Foreskin fibroblast (primary cell): ENCODE measurements at places on chromosomes 5 and 9.

GRCh38 chr9:114616684-114617520, 5.8 kb downstream of the TMEM268 start:
- DNase-seq: no peak

DNA sequence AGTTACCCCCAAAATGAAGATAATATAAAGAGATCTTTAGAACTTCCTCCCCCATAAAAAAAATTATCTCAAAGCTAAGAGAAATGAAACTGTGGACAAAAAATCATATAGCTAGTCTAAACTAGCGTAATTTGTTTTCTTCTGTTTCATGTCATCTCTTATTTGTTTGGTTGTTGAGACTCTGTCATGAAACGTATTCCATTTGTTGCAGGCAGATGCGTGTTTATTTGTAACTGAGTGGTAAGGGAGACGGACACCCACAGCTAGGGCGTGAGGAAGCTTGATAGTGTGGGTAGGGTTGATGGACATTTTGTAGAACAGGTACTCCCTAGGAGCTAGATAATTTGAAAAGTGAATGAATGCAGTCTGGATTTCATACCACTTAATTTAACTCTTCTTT, 41.9 kb downstream of the OSTF1 start:
- no peak for DNase-seq

DNA sequence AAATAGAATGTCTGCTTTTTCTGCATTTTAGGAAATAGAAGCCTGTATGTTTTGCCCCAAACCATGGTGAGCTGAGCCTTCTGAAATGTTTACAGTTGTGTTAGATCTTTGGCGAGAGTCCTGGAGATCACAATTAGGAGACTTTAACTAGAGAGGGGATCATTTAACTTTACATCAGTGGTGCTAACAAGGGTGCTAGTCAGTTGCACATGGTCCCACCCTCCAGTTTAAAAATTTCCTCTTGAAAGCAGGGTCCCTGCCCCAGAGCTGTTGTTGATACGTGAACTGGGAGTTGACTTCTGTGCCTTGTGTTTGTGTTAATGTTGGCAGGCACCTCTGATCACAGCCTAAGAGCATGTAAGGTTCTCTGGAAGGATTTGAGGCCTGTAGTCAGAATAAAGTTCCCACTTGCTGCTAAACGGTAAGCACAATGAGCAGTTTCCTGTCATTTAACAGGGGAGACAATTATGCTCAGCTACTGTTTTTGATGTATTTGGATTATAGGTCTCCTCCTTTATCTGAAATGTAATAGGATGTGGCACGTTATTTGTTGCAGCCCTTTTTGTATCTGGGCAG, 43.7 kb downstream of the RASGRF2 start:
- no peak for DNase-seq

GRCh38 chr5:88515881-88516819, 247.5 kb upstream of the TMEM161B start:
- no peak for DNase-seq

DNA sequence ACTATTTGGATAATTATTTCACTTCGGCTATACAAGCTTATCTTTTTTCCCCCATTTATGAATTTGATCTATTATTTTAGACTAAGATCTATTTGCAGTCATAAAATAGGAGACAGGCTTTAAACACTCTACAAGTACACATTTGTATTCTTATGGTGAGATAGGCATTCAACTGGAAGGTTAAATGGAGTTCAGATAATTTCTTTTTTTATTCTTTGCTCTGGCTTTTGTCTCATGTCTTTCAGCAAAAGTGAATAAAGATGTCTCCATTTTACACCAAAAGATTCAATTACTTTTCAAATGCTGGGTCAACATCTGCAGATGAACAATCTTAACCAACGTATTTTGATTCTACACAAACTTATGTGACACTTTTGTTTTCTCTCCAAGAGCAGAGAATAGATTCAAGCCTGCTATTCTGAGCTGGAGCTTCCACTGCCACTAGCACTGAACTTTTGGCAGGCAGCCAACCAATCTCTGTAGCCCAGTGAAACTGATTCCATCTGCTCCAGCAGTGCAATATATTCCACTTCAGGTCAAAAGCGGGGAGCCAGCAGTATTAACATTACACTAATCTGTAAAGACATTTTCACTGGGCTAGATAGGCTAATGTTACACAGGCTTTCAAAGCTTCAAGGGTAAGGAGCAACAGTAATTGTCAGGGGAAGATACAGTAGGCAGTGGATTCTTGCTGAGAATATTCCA, 452.0 kb upstream of the ZNF608 start:
- peak; percentile 90 for DNase-seq

DNA sequence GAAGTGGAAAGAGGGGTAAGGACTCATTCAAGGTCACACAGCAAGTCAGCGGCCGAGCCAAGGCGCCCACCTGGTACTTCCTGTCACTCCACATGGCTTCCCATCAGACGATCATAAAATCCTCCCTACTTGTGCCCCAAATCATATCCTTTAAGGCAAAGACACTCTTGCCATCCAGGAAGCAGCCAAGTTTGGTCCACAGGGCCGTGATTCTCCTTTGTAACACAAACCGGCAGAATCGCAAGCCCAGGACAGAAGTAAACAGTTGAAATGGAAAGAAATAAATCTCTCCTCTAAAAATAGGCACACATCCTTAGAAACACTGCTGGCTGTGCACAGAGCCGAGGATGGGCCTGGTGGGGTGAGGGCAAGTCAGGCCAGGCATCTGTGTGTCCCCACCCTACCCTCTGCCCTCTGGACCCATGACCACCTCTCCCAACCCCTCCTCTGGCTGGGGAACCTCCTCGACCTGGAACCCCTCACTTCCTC, 30.5 kb downstream of the TMOD1 start:
- DNase-seq: no peak

DNA sequence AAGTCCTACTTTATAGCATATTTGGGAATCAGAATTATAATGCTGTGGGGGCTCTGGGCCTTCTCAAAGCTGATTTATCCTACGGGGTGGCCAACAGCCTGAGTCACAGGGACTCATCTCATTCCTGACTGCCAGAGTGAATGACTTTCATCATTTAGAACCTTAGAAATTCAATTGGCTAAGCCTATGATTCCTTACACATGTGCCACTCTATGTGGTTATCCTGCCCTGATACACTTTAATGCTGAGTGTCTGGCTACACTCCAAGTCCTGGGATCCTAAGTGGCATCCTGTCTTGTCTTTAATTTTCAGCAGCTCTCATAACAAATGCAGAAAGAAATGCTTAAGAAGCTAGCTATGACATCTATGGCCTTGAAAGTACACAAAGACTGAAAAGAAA, 75.2 kb upstream of the FREM1 start:
- DNase-seq: peak; percentile 69

DNA sequence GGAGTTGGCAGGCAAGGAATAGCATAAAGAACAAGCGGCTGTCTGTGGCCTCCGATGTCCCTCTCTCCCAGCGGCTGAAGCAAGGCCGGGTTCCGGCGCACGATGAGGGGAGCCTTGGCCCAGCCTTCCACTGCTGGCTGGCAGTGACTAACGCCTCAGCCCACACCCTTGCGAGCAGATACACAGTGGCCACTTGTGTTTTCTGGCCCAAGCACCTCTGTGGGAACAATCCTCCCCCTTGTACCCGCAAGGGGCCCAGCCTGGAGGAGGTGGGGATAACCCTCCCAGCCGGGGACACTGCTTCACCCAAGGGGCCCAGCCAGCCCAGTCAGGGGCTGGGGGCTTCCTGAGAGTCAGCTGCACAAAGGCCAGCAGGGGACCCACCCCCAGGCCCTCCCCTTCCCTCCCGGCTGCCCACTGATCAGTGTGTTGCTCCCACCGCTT, 23.2 kb downstream of the STK10 start:
- DNase-seq: no peak

- DNase-seq: no peak
Observed at GRCh38 chr5:143886096-143886495, 74.1 kb downstream of the HMHB1 start.

DNA sequence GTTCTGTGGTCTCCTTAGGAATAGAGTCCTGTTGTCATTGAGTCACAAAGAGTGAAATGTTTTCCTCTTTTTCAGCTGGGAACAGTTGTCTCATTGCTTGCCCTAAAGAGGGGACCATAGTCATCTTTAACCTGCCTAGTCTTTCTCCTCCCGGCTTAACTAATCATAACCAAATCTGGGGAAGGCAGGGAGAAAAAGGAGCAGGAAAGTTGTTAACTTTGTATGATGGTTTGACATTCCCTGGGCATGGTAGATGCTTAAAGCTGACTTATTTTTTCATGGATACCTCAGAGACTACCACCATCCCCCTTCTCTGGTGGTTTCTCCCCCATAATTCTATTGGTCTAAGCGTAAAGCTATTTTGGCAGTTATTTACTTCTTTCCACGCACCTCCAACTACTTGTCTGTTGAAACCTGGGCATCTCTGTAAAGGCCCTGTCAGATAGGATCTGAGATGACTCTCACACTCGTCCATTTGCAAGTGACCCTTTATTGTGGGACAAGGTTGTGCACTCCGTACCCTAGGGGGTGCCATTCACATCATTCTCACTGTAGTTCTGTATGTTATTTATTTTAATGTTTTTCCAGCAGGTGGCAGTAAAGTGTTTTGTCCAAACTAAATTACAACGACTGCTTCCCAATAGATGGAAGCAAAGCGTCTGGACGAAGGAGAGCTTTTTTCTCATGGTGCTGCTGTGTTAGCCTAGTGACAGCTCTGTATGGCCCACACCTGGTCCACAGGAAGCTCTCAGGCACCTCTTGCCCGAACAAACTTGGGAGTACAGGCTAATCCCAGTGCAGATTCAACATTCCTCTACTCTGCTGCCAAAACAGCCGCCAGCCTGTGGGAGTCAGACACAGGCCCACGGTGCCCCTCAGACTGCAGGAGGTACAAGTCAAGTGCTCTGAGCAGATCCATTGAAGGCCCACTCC, 3.0 kb upstream of the FAM13B start:
- DNase-seq: peak; percentile 73

DNA sequence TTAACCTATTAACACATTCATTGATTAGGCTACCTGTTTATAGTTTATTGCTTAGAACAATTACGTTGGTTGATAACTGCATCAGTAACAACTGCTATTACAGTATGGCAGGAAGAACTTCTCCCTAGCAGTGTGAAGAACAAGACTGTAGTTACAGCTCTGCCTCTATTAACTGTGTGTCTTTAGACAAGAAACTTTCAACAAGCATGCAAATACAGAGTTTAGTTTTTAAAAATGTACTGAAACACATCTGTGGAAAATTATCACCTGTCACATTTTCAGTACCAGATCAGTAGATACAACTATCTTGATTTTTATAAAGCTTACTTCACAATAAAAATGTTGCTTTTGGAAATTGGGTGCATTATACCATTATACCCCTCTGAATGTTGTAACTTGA, 22.2 kb downstream of the ELL2 start:
- no peak for DNase-seq

GRCh38 chr9:33687779-33688178, 107.6 kb upstream of the PRSS3 start:
- DNase-seq: no peak

DNA sequence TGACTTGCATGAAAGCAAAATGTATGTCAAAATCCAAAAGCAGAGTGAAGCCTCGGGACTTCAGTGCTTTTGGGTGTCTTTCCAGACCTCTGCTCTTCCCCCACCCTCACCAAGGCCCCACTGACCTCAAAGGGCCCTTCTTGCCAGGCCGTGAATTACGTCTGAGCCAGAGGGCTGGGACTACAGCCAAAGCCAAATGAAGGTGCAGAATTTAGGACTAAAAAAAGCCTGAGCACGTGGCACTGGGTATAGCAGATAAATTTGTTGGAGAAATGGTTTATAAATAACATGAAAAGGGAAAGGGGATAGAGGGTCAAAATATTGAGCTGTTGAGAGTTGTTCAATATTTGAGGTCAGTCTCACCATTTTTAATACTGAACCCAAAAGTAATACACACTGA, 163.4 kb downstream of the GHR start:
- peak; percentile 58 for DNase-seq

DNA sequence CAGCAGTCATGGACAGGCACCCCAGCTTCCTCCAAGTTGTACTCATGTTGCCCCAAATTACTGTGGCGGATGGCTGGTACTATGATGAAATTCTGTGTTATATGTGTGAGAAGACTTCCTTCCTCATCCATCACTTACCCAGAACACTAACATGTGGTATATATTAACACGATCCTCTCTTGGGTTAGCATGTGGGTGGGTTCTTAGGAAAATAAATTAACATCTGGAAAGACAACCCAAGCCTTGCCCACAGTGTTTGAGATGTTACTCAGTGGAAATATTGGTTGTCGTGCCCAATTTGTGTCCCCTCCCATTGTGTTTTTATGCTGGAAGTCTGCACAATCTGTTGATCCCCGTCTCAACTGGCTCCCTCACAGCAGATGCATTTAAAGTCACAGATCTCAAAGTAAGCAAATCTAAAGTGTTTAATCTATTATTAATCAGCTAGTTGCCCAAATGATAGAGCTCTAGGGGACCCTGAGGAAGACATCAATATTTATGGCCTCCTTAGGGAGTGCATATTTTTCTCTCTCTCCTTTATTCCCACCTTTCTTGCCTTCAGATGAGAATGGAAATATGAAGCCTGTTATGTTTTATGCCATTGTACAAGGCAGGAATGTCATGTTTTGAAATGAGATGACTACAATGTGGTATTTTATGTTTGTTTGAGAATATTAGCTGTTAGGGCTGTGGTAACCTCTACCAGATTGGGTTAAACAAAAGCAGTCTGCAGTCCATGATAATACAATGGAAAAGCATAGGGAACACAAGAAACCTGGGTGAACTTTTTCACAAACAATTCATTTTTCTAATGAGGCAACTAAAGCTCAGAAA, 93.9 kb downstream of the GRIA1 start:
- DNase-seq: peak; percentile 82

DNA sequence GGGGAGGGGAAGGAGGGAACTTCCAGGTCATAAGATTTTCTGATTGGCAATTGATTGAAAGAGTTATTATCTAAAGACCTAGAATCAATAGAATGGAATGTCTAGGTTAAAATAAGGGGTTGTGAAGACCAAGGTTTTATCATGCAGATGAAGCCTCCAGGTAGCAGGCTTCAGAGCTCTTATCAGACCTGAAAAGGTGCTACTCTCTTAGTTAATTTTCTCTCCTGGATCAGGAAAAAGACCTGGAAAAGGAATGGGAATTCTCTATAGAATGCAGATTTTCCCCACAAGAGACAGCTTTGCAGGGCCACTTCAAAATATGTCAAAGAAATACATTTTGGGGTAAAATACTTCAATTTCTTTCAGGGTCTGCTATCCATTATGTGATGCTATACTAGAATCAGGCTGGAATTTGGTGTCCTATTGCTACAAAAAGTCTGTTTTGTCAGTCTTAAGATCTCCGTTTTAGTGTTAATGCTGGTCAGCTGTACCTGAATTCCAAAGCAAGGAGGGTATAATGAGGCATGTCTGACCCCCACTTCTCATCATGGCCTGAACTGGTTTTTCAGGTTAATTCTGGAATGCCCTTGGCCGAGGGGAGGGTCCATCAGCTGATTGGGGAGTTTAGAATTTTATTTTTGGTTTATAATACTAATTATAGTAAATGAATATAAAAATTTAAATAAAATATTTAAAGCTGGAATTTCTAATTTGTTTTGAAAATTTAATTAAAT, 16.6 kb upstream of the STOM start:
- DNase-seq: no peak

- DNase-seq: no peak
Observed at GRCh38 chr5:179260324-179261070, 84.8 kb downstream of the ADAMTS2 start.
